ENCODE measurements at places on chromosomes 1 and 21.
A peak's percentile ranks its signal among the peaks of the same experiment; 100 is the strongest.

GRCh38 chr21:44514746-44515358, 25.1 kb downstream of the KRTAP10-1 start:
- no peak for DNase-seq

- peak; percentile 72 for DNase-seq
Observed at GRCh38 chr1:43232074-43232473, 37.7 kb upstream of the TMEM125 start.

DNA sequence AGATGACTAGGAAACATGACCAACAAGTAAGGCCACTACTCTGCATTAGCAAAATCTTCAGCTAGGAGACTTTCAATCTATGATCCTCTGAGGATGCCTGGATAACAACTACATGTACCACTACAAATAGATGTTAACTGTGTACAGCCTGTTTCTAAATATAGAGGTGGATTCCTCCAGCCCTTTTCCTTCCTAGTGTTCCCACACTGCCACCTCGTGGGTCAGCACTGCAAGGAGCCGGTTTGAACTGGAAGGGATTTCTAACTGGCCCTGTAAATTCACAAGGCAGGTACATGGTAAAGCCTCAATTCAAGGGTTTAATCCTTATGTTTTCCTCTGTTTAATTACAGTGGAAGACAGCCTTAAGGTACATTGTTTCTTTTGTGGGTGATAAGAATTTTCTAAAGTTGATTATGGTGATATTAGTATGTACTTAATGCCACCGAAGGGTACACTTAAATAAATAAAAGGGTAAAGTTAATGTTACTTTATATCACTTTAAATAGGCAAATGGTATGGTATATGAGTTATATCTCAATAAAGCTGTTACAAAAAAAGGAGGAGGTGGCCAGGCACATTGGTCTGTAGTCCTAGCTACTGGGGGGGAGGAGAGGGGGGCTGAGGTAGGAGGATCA, 14.4 kb downstream of the SMYD3 start:
- DNase-seq = peak; percentile 81

DNA sequence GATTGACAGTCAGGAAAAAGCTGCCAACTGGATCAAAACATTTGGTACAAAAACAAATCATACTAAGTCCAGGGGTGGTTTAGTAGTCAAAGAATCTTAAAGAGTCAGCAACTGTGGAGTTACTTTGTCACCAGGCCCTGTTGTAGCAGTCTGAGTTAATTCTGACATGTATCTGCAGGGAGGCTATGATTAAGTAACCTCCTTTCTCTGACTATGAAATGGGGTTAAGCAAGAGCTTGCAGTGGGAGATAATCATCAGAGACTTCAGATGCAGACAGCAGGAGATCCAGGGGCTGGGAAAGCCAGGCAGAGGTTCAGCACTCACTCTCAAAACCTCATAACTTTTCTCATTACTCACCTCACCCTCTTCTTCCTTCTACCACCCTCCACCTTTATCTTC, 99.2 kb upstream of the BTG3 start:
- DNase-seq = no peak

GRCh38 chr1:187264995-187265602, 436.4 kb downstream of the PLA2G4A start:
- DNase-seq = peak; percentile 75

DNA sequence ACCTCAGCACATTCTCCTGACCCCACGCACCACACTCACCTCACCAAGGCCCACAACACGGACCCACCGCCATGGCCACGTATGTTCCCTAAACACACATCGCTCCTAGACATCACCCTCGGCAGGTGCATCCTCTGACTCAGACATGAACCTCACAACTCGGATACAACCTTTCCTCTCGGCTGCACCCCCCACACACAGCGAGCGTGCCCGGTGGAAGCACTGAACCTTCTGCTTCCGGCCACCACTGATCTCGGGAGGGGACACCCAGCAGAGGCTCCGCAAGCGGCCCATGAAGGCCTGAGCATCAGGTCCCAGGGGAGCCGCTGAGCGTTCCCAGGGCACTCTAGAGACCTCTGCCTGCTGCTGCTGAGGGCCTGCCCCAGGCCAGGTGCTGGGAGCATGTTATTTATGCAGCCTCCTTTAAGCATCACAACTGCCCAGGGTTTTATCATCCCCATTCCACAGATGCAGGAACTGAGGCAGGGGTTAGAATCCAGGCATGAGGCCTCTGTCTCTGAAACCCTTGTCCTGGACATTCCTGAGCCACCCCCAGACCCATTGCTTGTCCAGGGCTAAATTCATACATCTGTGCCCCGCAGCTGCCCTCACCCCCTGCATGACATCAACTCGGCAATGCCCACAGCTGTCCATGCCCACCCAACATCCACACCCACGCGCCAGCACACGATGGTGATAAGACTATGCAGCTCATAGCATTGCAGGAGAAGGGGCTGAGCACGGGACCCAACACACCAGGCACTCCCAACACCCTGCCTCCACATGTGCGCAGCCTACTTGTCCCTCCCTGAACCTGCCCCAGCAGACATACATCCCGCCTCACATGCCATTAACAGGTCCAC, 27.0 kb downstream of the SDC3 start:
- no peak for DNase-seq

GRCh38 chr1:47233186-47233585, 1.2 kb upstream of the TAL1 start:
- DNase-seq = no peak

DNA sequence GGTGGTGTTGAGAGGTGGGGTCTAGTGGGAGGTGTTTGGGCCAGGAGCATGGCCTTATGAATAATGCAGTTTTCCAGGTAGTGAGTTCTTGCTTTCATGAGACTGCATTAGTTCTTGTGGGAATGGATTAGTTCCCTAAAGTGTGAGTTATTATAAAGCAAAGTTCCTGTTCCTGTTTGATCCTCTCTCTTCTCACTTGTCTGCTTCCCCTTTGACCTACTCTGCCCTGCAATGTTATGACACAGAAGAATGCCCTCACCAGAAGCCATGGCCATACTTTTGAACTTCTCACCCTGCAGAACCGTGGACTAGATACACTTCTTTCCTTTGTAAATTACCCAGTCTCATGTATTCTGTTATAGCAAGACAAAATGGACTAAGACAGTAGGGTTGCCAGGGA, 53.6 kb downstream of the MAP3K7CL start:
- DNase-seq = no peak

- no peak for DNase-seq
Observed at GRCh38 chr21:18677632-18678031, 274.0 kb upstream of the TMPRSS15 start.

GRCh38 chr1:17061486-17061885, 7.7 kb upstream of the SDHB start:
- DNase-seq = no peak

DNA sequence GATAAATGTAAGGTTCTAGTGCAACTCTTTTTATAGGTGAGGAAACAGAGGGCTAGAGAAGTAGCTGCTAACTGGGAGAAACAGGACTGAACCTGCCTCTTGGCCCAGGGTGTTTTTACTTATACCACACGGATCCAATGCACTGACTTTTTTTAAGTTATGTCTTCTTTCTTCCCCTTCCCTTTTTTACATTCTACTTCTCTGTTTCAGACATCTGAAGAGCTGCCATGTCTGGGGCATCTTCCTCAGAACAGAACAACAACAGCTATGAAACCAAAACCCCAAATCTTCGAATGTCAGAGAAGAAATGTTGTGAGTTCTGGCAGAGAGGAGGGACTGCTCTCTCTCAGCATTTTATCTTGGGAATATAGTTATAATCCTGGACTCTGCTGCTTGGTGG, 1.4 kb downstream of the PFKFB2 start:
- DNase-seq = no peak

GRCh38 chr21:16742131-16742641, 770.7 kb upstream of the CXADR start:
- DNase-seq = peak; percentile 14

DNA sequence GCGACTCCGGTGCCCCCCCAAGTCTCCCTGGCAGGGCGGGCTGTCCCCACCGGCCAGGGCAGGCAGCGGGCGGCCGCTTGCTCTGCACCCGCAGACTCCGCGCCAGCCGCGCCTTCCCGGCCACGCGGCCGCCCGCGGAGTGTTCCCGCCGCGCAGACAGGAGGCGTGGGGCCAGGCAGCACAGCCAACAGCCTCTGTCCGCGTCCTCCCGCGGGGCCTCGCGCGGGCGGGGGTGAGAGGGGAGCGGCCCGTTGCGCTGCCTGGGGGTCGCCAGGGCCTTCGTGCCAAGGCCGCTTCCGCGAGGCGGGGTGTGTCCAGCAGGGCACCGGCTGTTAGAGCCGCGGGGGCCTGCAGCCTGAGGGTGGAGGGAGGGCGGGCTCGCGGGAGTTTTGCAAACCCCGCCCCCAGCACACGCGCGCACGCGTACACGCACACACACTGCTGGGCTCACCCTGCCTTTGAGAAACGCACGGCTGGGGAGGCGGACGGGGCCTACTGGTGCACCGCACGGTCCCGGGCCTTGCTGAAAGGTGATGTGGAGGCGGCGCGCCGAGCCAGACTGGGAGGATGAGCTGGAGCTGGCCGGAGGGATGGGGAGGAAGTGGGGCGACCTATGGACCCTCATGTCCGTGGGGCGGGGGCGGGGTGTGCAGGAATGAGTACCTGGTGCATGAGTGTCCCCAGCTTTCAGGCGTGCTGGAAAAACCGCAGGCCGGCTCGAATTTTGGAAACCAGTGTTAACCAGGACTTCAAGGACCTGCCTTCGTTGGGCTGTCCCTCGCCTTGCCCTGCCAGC, 41.5 kb downstream of the KIAA1614 start:
- peak; percentile 43 for DNase-seq

- no peak for DNase-seq
Observed at GRCh38 chr1:161492827-161493226, 12.4 kb upstream of the FCGR2A start.

DNA sequence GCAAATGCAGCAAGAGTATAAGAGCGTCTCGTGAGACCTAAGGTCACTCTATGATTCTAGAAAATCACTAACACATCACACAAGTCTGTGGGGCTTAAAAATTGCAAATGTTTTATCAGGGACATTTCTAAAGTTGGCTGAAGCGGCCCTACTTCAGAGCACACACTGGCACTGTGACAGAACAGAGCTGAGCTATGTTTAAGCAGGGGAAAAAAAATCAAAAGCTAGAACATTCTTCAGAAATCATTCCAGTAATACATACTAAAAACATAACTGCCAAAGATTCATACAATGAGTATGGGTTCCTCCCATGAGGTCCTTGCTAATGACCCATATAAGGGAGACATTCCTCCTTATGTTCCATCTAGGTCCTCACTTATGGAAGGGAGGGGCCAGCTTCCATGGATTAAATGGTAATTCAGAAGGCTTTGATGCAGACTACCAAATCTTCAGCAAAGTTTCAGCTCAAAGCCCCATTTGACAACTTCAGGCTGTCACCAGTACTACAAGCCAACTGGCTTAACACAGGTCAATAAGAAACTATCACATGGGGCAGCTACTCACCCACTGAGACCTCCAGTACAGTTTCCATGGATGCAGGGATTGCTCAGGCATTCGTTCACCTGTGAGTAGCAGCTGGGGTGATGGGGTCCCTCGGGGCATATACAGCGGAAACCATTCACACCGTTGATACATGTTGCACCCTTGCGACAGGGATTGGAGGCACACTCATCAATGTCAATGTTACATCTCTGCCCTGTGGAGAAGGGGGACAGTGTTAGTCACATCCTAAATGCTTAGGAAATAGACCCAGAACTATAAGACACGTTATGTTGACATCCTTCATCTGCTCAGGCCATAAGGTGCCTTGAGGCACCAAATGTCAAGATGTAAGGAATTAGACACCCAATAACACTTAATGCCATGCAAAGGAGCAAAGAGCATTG, 58.4 kb upstream of the ADAM30 start:
- DNase-seq = no peak

DNA sequence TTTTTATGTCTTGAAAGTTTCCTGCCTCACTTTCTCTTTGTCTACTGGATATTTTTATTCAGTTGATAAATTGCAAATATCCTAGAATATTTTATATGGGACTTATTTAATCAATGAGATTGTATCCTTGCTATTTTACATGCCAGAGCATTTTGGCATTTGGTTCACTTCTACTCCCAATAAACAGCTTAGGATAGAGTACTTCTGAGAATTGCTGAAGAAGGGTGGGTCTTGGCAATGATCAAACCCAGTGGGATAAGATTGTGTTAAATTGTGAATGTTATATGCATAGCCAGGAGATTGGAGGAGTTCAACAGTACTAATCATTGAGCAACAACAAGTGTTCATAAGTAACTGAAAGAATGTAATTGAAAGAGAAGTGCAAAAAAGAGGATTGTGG, 60.1 kb downstream of the SDCCAG8 start:
- DNase-seq = no peak

DNA sequence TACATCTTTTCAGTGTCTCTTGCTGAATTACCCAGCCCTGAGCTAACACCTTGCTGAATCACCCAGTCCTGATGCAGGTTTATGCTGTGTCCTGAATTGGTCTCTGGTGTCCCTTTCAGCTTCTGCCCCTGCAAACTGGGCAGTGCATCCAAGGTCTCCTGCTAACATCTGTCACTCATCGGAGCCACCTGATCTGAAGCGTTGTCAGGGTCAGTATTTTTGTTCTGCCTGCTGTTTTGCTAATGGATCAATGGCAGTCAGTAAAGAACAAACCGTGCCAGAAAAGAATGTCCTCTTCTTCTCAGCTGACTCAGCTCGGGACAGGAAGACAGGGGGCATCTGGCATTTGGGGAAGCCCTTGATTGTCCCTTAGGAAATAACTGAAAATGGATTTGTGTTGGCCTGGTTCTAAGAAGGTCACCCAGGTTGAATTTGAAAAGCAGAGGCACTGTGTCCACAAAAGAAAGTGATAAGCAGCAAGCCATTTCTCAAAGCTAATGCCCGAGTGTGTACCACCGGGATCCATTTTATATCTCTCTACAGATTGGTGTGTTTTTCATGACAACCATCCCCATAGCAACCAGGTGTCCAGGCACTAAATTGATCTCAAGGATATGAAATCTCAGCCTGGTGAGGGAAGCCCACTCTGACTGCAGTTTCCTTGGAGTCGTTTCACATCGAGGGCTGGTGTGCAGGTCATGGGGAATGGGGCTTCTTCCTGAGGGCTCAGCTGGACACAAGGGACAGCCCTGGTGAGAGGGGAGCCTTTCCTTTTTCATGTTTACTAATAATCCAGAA, 109.7 kb upstream of the IRF2BP2 start:
- no peak for DNase-seq

DNA sequence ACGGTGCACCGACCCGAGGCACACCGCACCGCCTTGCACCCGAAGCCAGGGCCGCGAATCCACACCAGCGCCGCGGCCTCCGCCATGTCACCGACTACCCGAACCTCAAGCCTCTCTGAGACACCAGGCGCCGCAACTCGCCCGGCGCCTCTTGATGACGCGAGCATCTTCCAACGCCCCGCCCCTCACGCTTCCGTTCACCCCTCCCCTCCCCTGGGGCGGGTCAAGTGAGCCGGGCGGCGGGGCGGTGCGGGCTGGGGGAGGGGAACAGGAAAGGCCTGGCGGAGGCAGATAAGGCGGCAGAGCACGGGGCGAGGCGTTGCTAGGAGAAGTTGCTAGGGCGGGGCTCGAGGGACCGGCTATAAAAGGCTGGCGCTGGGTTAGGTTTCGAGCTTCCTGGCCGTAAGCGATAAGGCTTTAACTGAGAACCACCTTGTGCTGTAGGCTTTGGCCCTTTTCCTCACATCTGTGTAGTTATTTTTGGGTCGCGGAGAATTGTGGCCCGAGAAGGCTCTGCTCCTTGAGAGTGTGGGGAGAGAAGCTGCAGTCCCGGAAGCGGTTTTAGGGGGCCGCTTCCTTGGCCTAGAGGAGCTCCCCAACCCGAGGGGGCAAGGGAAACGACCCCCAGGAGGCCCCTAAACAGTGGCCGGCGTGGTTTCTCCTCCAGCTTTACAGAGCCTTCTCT, at the start of gene SDE2:
TSS of gene SDE2 (minus strand) at position 117 of the 685 bp plus-strand sequence. CDS start at position 86, 31 bp downstream.
- DNase-seq = peak; percentile 100

All from astrocyte of the spinal cord (primary cell).